GM12864 (cell line): ENCODE measurements at places on chromosomes 3 and 15.

DNA sequence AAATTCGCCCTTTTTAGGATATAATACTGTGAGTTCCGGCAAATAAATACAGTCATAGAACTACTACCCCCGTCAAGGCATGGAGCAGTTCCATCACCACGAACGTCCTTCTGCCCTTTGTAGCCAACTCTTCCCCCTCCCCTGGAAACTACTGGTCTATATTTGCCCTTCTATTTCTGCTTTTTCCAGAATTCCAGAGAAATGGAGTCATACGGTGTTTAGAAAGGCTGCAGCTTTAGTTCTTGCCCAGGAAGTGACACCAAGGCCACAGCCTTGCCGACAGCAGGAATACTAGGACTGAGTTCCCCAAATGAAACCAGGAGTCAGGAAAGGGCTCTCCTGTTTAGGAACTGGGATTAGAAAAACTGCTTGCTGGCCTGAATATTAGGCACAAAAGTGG, 291.2 kb downstream of the FAM43A start:
- no peak for DNase-seq

- no peak for DNase-seq
Measured at GRCh38 chr15:57665194-57665593, 41.3 kb upstream of the POLR2M start.

GRCh38 chr15:33722005-33722672, 246.2 kb upstream of the CHRM5 start:
- no peak for DNase-seq

- DNase-seq: no peak
Measured at GRCh38 chr3:140953028-140953960, 11.7 kb downstream of the SLC25A36 start.

GRCh38 chr3:149415484-149415883, 38.0 kb upstream of the TM4SF1 start:
- no peak for DNase-seq

- DNase-seq: no peak
Measured at GRCh38 chr3:105528955-105529354, 162.2 kb downstream of the ALCAM start.

- no peak for DNase-seq
Measured at GRCh38 chr15:68230157-68231100, 901 bp upstream of the CLN6 start.

DNA sequence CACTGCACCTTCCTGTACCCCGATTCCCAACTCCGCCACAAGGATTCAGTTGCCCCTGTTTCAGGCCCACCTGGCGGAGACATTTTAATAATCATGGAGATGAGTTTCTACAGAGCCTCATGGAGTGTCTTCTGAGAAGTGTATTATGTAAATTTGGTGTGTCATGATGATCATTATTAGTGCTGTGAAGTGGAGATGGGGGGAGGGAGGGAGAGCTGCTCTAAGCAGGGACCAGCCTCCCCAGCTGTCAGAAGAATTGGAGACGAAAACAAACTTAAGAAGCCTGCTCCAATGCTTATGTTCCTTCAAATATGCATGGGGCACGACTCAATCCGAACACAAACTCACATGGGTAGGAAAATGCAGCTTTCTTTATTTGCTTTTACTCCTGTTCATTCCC, 127.8 kb downstream of the EPHB1 start:
- DNase-seq: no peak

GRCh38 chr15:101139986-101140696, 111.7 kb downstream of the CHSY1 start:
- DNase-seq: no peak
